Fibroblast of lung (primary cell): ENCODE measurements at places on chromosomes 1 and 21. TPM values are rescaled to one million over a fixed set of nuclear protein-coding genes. Genes with fewer than 3 reads are reported as not detected.

DNA sequence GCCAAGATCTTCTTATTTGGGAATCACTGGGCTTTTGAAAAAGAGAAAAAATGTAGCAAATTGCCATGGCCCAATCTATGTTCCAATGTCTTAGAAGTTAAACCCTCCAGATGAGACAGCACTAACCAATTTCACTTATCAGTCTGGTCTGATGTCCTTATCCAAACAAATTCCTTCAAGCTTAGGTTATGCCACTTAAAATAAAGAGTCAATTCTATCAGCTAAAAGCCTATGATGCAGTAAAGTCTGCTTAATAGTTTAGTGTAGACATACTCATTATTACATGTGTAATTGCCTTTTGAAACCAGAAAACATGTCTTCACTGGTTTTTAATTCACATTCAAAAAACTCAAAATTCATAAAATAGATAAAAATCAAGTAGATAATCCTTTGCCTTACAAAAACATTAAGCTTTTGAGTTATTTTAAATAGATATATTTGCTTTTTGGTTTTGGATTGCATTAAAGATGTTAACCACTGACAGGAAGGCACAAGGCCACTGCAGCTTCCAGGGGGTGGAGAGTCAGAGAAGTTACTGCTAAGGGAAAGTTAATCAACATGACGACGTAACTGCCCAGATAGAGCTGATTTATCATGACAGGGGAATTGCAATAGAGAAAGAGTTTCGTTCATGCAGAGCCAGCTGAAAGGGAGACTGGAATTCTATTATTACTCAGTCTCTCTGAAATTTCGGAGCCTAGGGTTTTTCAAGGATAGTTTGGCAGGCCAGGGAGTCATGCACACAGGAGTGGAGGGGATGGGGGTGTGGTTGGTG lies 106.1 kb downstream of the MAP3K21 start:
- DNase-seq: peak; percentile 80

DNA sequence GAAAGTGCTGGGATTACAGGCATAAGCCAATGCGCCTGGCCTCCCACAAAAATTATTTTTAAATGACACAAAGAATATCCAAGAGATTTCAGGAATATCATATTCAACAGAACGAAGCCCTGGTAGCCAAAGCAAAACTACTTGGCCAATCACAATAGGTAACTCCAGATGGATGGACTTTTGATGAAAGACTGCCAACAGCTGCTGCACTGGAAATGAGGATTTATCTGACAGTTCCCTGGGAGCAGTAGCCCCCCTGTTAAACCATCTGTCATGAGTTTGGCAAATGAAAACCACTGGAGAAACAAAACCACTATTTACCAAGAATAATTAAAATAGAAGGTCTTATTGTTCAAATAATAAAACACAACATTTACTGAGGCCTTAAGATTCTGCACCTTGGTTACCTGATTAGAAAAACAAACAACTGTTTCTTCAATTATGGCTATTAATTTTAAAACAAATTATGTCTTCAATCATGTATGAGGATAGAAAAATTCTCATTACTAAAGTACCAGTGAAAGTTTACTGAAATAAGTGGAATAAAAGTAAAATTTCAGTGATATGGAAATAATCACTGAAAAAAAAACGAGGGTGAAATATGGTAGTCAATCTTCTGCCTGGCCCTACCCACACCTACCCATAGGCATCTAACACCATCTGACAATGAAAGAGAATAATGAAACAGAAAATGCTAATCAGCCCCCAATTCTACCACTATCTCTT lies 34.3 kb upstream of the PSMG1 start:
- DNase-seq: no peak

SELP gene
- not detected in 2 replicates for polyA plus RNA-seq

DNA sequence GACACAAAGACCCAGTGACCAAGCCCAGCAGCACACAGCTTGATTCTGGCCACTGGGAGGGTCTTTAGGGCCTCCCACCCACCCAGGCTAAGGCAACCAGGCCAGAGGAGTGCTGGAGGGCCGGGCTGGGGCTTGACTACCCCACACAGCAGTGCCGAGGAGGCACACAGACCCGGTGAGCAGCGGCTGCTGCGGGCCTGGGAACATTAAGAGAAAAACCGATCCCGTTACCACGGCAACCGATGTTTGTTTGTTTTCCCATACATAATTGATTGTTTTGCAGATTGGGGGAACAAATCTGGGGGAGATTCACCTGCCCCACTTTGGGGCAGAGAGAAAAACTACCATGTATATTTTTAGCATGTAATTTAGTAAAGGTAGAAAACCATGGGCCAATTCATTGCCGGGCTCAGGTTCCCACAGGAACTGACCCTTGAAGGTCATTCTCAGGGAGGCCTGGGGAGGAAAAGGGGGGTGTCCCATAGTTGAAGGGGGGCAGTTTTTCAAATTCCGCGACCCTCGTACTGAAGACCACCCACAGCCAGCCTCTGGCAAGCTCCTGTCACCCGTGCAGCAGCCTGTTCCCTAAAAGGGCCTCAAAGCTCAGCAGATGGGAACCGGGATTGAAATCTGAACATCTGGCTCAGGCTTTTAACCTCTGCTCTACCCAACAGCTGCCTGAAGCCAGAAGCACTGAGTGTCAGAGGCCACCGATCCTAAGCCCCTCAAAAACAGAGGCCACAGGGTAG lies 35.3 kb downstream of the CHD5 start:
- no peak for DNase-seq

- DNase-seq: peak; percentile 85
Measured at GRCh38 chr1:204503122-204503912, 8.7 kb upstream of the PIK3C2B start.

HMGCS2 gene
- polyA plus RNA-seq: not detected in 2 replicates

GRCh38 chr21:29647353-29647781 lies 292.4 kb downstream of the GRIK1 start:
- no peak for DNase-seq

- DNase-seq: peak; percentile 32
Measured at GRCh38 chr1:167871331-167871730, 42.6 kb downstream of the ADCY10 start.

DNA sequence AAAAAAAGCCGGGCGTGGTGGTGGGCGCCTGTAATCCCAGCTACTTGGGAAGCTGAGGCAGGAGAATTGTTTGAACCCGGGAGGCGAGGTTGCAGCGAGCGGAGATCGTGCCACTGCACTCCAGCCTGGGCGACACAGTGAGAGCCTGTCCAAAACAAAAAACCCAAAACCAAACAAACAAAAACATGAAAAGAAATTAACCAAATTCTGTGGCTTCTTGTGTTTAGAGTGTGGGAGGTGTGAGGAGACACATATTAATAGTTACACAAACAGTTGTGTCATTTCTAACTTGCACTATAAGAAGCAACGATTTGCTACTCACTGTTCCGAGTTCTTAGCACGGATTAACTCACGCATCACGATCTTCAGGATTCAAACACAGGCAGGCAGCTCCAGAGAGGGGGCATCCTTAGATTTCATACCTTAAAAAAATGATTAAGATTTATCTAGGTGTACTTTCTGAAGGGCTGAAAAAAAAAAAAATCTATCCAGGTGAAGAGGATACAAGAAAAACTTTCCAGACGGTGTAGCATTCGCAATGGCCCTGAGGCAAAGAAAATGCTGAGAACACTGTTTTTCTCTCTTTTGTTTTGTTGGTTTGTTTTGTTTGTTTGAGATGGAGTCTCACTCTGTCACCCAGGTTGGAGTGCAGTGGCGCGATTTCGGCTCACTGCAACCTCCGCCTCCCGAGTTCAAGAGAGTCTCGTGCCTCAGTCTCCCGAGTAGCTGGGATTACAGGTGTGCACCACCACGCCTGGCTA lies 713 bp upstream of the HMGCL start:
- DNase-seq: no peak

DNA sequence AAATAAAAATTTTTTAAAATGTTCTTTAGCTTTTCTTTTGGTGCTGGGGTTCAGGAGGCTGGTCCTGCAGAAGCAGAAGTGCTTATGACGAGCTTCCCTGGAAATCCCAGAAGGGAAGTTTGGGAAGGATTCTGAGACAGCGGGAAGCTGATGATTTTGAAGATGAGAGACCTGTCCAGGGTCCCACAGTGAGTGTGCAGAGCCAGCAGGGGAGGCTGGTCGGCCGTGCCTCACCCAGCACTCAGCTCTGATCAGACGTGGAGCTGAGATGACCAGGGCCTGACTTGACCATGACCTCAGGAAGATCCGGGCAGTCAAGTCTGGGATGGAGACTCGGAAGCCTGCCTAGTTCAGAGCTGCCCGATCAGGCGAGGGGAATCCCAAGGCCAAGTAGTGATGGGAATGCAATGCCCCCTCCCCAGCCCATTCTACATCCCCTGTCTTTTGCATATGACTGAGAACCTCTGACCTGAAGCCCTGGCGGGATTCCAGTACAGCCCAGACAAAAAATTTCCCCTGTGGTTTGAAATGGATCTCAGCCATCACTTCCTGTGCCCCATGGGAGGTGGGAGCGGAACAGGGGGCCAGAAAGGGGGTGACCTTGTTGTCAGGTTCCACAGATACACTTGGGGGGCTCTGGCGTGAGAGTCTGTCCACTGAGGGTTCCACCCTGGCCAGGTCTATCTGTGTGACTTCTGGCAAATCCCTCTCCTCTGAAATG lies 96.8 kb upstream of the RUNX3 start:
- DNase-seq: no peak

DNA sequence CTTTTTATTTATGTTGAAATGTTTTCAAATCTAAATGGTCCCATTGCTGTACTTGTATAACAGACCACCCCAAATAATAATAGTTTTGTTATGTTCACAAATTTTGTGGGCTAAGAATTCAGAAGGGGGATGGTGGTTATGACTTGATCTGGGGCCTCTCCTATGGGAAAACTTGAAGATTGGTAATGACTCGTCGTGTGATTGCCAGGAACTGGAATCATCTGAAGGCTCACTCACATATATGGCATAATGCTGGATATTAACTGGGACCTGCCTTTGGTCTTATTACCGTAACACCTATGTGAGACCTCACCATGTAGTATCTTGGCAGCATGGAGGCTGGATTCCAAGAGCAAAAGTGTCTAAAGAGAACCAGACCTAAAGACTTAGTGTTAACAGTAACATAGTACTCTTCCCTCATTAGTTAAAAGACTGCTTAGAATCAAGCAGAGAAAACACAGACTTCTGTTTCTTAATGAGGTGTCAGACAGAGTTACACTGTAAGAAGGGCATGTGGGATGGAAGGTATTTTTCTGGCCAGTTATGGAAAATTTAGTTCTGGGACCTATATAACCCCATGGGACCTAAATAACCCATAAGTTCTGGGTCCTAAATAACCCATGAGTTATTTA lies 11.9 kb downstream of the LYPLAL1 start:
- DNase-seq: no peak

- DNase-seq: peak; percentile 63
Measured at GRCh38 chr1:244226435-244226834, 175.4 kb downstream of the ZBTB18 start.

PLEKHA6 gene
- 1.6 and 4.3 TPM in 2 replicates for polyA plus RNA-seq

- peak; percentile 57 for DNase-seq
Measured at GRCh38 chr1:66286307-66286706, 247.6 kb upstream of the SGIP1 start.

- DNase-seq: no peak
Measured at GRCh38 chr1:231029841-231030240, 10.2 kb downstream of the FAM89A start.

DNA sequence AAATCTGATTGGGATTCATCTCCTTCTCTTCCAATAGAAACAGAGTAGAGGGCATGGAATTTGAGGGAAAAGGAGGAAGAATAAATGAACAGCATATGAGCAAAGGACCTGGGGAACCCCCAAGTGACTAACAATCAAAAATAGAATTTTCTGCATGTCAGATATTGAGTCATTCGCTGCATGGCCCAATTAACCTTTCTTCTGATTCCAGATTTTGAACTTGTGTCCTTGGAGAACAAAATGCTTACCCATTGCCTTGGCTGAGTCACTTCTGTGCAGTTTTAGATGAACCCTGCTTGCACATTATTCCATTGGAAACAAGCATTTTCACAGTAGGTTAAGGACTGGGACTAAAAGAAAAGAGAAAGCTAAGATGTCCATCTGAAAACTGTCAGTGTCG lies 390.5 kb downstream of the ST6GALNAC3 start:
- DNase-seq: peak; percentile 27

AHCTF1 gene
- 15.8 and 17.5 TPM in 2 replicates for polyA plus RNA-seq

- no peak for DNase-seq
Measured at GRCh38 chr1:63042278-63042677, 258.3 kb downstream of the ATG4C start.

- DNase-seq: peak; percentile 78
Measured at GRCh38 chr1:156458181-156458503, 42.4 kb downstream of the MEF2D start.

- DNase-seq: peak; percentile 61
Measured at GRCh38 chr1:61504852-61505390, 220.0 kb downstream of the TM2D1 start.

- peak; percentile 26 for DNase-seq
Measured at GRCh38 chr1:9615316-9616063, 26.8 kb downstream of the TMEM201 start.

GRCh38 chr1:65793359-65793732 lies 651 bp downstream of the PDE4B start:
- peak; percentile 34 for DNase-seq

DNA sequence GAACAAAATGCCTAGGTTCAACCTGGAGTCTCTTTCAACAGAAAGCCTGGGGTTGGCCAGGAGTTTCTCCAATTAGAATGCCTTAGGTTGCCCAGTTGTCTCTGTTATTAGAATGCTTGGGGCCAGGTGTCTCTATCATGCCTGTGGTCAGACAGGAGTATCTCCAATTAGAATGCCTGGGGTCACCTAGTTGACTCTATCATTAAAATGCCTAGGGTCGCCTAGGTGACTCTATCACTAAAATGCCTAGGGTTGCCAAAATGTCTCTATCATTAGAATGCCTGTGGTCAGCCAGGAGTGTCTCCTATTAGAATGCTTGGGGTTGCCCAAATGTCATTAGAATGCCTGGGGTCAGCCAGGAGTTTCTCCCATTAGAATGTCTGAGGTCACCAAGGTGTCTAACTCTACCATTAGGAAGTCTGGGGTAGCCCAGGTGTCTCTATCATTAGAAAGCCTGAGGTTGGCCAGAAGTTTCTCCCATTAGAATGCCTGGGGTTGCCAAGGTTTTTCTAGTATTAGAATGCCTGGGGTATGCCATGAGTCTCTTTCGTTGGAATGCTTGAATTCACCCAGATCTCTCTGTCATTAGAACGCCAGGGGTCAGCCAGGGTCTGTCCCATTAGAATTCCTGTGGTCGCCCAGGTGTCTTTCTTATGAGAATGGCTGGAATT lies 57.9 kb downstream of the RNF187 start:
- DNase-seq: no peak

LRRC71 gene
- polyA plus RNA-seq: 0.16 and 1.8 TPM in 2 replicates

DNA sequence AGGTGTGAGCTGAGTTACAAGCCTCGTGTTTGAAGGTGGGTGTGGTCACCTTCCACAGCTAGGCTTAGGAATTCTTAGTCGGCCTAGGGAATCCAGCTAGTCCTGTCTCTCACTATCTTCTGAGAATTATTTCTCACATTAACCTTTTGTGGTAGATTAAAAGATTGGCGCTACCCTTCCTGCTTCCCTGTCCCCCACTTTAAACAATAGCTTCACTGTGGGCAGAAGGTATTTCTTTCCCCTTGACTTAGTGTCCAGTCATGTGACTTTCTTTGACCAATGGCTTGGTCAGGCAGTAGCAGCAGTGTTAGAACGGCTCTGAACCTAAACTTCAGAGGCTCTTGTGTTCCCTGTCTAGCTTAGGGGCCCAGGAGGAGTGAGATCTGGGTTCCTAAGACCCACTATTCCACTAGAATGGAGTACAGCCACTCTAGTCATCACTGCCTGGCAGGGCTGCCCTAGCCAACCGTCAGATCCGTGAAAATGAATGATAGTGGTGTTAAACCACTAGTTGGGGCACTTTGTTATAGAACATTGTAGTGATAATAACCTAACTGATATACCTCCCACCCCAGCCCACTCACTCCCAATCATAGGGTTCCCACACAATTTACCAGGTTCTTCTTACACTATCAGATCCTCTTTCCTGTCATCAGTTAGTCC lies 13.9 kb upstream of the C1orf141 start:
- no peak for DNase-seq
